Amniotic stem cell (primary cell): ENCODE measurements at places on chromosomes 13 and 19.

DNA sequence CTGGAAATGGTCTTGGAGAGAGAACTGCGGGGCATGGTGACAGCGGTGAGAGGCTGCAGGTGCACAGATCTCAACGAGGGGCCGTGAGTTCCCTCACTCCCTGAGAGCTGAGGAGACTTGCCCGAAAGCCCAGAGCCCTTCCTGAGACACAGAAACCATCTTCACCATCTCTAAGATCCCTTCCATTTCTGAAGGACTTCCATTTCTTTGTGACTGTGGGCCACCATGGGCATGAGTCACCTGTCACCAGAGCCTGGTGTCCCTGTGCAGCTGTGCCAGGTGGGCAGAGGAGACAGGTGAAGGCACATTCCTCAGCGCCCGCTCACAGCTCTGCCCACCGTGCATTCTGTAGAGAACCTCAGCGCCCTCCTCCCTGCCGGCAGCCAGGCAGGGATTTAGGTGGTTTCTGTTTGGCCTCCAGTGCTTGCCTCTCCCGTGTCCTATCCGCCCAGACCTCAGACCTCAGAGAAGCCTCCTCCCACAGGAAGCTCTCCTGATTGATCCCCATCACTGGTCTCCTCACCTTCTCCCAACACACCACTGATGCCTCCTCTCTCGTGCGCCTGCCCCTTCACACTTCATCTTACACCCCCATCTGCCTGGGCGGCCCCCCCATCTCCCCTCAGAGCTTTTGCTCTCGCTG is 24.2 kb downstream of the SH3GL1 start:
- DNase-seq: no peak

DNA sequence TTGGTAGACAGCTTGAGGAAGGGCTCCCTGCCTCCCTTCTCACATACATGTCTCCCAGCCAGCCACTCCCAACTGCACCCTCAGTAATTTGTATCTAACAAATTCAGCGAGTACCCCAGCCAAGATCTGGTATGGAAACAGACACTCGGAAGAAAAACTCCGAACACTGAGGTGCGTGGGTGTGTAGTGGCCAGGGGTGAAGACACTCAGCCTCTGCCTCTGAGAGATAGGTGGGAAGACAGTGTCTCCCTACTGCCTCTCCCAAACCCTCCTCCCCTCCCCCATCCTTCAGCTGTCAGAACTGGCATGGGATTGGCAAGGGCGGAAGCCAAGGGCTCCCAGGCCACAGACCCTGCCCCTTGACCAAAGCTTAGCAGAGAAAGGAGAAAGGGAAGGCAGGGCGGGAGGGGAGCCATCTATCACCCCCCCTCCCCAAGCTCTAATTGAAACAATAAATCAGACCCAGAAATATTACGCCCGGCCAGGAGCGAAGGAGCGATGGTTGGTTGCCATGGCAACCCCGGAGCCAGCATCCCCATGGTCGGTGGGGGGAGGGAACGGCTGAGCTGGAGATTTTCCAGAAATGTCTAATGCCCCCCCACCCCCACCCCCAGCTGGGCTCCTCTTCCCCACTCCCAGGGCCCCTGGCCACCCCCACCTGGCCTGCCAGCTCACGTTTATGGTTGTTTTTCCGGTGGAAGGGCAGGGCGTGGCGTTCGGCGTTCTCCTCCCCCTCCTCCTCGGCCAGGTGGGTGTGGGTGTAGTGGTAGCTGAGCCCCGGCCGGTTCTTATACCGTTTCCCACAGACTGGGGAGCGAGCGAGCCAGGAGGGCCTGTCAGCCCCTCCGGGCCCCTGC is 7.0 kb downstream of the DPF1 start:
- no peak for DNase-seq

DNA sequence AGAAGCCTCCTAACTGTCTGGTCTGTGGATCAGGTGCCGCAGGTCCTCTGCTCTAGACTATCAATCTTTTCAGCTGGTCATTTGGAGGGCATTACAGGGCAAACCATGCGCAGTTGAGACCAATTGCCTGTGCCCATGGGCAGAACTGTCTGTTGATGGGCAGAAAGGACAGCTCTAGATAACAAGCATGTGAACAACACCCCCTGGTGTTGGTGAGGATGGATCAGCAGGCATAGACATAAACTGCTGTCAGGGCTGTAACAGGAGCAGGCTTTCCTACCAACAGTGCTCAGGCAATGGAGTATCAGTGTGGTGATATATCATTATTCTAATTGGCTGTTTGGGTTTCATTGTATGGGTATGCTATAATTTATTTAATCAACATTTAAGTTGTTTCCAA is 104.7 kb upstream of the KL start:
- no peak for DNase-seq

DNA sequence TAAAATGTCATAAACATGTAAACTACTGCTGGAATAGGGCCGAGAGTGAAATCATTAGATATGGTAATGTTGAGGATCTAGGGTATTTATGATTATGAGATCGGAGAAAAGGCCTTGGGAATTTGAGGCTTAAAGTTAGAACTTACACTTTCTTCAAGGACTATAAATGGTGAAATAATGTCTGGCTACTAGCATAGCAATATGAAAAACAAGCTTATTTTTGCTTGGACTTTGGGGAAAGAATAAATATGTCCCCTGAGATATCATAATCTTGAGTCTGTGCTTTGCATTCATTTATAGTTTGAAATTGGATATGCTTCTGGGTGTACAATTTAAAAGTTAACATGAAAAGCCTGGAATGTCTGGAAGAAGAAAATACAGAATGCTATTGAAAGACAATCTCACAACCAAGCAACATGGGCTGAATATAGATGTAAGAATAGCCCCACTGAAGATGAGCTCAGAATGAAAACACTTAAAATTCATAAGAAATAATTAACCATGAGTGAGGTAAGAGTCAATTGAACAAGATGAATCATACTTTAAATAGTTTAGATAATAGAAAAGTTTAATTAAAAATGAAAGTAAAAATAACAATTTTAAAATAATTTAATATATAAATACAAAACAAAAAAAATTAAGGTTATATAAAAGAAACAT is 1555.4 kb upstream of the MIR17HG start:
- no peak for DNase-seq

DNA sequence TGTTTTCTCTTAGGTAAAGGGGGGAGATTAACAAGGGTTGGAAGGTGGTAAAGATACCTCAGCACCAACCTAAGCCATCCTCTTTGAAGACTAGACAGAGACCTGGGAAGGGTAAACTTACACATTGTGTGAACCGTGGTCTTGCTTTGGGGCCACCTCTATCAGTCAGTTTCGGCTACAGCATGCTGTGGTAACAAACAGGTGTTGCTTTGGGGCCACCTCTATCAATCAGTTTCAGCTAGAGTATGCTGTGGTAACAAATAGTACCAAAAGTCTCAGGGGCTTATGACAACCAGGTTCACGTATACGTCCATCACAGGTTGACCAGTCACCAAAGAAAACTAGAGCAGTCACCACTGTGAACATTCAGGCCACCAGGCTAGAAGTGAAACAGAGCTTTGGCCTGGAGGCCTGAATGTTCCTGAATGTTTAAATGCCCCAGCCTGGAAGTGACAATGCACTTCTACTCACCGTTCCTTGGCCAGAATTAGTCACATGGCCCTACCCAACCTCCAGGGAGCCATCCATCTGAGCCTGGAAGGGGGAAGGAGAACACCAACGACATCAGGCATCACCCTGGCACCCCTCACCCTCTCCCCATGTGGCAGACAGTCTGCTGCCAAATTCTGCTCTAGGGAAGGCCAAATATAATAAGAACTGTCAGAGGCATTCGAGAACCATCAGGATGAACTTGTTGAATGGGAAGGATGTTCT is 3.8 kb downstream of the FXYD7 start:
- no peak for DNase-seq

DNA sequence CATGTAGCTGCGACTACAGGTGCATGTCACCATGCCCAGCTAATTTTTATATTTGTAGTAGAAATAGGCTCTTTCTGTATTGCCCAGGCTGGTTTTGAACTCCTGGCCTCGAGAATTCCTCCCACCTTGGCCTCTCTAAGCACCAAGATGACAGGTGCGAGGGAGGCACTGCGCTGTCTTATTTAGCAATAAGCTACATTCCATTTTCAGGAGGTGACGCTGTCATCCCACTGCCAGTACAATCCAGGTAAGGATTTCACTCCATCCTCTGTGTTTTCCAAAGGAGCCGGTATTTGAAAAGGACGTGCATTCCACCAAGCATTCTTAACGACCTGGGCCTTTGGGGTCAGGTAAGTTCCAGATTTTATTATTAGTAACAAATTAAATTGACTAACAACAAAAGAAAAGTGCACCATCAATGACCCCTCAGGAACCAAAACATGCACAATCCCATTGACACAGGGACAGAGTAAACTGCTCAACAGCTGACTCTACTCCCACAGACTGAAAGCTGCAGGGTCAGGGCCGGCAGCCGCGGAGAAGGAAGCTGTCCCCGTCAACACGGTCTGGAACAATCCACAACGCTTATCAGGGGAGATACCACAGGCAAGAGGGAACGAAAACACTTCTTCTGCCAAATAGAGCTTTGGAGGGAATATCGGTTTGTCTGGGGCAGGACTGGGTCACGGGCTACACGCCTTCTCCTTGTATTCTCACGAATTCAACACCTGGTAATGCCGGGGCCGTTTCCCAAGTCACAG is 82.8 kb downstream of the INSR start:
- DNase-seq: no peak

DNA sequence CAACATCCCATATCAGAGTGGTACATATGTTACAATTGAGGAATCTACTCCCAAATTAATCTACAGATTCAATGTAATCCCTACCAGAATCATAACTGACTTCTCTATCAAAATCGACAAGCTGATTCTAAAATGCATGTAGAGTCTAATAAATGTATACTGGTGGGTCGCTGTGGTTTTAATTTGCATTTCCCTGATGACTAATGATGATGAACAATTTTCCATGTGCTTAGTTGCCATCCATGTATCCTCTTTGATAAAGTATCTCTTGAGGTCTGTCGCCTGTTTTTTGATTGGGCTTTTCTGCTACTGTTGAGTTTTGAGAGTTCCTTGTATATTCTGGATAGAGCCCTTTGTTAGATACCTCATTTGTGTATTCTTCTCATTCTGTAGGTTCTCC is 43.8 kb downstream of the KLF12 start:
- no peak for DNase-seq

DNA sequence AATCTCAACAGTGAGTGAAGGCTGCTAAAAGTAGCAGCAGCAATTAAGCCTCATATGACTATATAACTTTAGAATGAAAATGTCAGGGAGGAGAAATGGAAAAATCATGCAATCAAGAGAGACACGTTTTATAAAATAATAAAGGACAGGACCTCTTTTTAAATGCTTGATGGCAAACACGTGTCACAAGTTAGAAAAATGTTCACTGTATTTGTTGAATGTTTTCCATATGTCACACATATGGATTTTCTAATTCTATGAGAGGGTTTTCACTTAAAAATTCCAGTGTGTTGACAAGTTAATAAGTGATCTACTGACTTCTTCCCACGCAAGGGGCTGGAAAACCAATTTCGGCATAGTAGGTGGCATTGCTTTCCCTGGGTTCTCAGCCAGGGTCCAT is 27.7 kb upstream of the KCTD12 start:
- DNase-seq: no peak

- DNase-seq: no peak
Observed at GRCh38 chr13:32024750-32025149, 6.8 kb upstream of the FRY start.

GRCh38 chr19:44823373-44823698 is 14.4 kb downstream of the BCAM start:
- no peak for DNase-seq

DNA sequence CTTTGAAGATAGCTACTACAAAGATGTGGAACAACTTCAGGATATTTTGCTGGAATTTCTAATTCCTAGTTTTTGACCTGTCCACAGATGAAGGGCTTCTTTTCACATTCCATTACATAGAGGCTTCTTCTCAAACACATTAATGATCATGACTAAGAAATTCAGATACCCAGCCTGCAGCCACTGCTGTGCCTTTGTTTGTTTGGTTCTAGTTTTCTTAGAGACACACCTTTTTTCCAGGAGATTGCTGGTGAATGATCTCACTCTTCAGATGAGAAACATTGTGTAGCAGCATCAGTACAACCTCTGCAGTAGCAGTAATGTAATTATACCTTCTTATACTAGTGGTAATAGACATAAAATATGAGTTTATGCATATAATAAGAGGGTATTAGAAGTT is 5.0 kb downstream of the TDRD3 start:
- no peak for DNase-seq
